Natural killer cell treated with Interleukin-12 subunit alpha and Interleukin-12 subunit beta and Interleukin-15 and Interleukin-18, amount 100 ng/mL, for 72 hours (primary cell): ENCODE measurements at places on chromosomes 1 and 21. TPM values are rescaled to one million over a fixed set of nuclear protein-coding genes. Genes with fewer than 3 reads are reported as not detected.

GRCh38 chr1:116096013-116096618, 15.1 kb upstream of the MAB21L3 start:
- no peak overlapping the region for H3K4me3 ChIP-seq
- no peak for DNase-seq
- no peak overlapping the region for H3K27ac ChIP-seq
- peaks cover 14% of the 10 kb centered on the region for H3K27me3 ChIP-seq

GRCh38 chr1:31793586-31794285, 22.1 kb downstream of the SPOCD1 start:
- H3K27me3 ChIP-seq: no peaks in the 10 kb centered on the region
- H3K4me3 ChIP-seq: no peak overlapping the region
- H3K27ac ChIP-seq: no peak overlapping the region
- H3K36me3 ChIP-seq: no peaks in the 10 kb centered on the region
- peak; percentile 23 for DNase-seq

- H3K4me3 ChIP-seq: no peak overlapping the region
- H3K4me1 ChIP-seq: peaks cover 17% of the 10 kb centered on the region
- no peaks in the 10 kb centered on the region for H3K36me3 ChIP-seq
- H3K27ac ChIP-seq: no peak overlapping the region
- H3K27me3 ChIP-seq: no peaks in the 10 kb centered on the region
These were observed 7.8 kb downstream of the TBX19 start for GRCh38 chr1:168288311-168289052.

GRCh38 chr1:6268415-6268814, 7.5 kb upstream of the GPR153 start:
- H3K27ac ChIP-seq: no peak overlapping the region
- DNase-seq: no peak
- no peak overlapping the region for H3K4me3 ChIP-seq
- no peaks in the 10 kb centered on the region for H3K4me1 ChIP-seq

DNA sequence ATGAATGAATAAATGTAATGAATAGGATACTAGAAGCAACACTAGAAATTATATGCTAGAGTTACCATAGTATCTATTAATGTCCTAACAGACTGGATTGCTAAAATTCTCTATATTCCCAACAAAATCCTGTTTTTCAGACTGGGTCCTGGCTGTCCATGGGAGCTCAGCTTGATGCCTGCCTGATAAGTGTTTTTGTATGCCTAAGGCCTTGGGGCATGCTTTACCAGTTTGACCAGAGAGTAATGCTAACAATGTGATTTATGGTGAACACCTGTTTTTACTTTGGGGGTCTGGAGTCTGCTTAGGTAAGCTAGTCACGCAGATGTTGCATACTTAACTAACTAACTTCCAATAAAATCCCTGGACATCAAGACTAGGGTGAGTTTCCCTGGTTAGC, 318.8 kb upstream of the DEPDC1 start:
- no peak for DNase-seq
- no peaks in the 10 kb centered on the region for H3K36me3 ChIP-seq
- no peak overlapping the region for H3K4me3 ChIP-seq
- no peaks in the 10 kb centered on the region for H3K4me1 ChIP-seq
- H3K27me3 ChIP-seq: no peaks in the 10 kb centered on the region
- H3K27ac ChIP-seq: no peak overlapping the region

Gene AVPR1B
- not detected for total RNA-seq

Gene PPFIA4
- 44.7 TPM for total RNA-seq

Gene CMPK1
- total RNA-seq: 90.7 TPM

Gene RUNX3
- 177 TPM for total RNA-seq

Gene FLG2
- not detected for total RNA-seq
